Breast epithelium (tissue), 4 donors: ENCODE measurements at places on chromosomes 11 and 22.

DNA sequence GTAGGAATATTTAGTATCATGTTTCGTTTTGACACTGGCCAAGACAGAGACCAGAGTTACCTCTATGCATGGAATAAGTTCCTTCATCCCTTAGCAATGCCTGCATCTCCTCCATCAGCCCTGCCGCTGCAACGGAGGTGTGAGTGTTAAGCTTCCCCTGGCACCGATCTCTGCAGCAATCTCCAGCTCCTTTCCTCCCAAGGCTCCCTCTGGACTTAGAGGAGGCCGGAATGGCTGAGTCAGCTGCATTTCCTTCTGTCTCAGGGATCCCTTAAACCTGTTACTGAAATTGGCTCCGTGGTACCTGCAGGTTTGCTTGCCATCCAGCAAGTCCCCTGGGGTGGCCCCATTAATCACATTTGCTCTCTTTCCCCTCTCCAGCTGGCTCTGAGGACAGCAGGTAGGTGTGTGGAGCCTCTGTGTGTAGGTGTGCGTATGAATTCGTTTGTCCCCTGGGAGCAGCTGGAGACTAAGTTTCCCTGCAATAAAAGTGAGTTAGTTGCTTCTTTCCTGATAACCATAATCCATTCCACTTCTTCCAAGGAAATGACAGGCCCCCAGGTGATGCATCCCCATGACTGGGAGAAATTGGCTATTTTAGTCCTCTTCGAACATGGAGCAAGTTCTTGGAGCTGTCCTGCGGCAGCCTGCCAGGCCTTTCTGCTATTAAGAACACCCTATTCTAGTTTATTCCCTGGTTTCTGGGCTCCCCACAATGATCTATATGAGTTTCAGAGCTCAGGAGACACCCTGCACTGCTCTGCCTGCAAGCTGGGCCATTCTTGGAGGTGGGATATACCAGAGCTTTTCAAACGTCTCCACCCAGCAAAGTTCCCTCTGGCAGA is 457.2 kb upstream of the CADM1 start:
- DNase-seq = no peak

DNA sequence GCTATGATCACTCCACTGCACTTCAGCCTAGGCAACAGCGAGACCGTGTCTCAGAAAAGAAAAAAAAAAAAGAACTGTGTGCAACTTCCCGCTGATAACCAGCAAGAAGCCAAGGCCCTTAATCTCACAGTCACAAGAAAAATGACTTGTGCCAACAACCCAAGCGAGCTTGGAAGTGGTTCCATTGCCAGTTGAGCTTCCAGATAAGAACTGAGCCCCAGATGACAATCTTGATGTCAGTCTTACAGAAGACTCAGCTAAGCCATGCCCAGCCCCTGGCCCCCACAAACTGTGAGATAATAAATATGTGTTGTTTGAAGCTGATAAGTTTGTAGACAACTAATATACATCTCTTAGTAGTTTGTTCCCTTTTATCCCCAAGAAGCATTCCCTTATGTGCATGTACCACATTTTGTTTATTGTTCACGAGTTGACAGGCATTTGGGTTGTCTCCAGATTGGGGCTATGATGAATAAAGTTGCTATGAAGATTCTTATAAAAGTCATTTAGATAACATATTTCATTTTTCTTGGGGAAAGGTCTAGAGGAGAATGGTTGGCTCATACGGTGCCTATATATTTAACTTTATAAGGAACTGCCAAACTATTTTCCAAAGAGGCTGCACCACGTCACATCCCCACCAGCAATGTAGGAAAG is 85.9 kb downstream of the TIMP3 start:
- no peak for DNase-seq

GRCh38 chr11:31902706-31903105 is 91.6 kb upstream of the PAX6 start:
- no peak for DNase-seq

DNA sequence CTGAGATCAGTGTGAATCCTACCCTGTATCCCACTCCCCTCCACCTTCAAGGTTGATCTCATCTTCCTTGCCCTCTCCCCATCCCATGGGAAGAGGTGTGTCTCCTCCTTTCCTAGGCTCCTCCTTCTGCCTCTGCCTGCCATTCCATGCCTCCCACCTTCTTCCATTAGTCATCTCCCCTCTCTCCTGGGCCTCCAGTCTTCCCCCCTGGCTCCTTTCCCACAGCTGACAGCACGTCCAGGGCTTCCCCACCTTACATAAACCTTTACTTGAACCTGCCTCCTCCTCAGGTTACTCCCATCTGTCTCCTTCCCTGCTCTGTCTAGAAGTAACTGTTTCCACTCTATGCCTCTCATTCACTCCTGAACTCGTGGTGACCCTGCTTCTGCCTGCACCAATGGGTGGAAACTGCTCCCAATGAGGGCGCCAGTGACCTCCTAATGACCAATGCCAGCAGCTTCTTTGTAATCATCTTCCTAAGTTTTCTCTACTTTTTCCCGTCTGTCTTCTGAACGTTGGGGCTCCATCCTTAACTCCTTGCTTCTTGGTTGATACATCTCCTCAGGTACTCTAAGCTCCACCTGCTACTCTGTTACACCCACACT is 266.9 kb upstream of the NARS2 start:
- DNase-seq = no peak

GRCh38 chr11:7536100-7536499 is 22.3 kb downstream of the PPFIBP2 start:
- no peak for DNase-seq

- no peak for DNase-seq
These were observed 24.8 kb downstream of the ENTHD1 start for GRCh38 chr22:39868741-39869140.

- DNase-seq = no peak
These were observed 3.4 kb downstream of the RNF141 start for GRCh38 chr11:10537600-10537999.

DNA sequence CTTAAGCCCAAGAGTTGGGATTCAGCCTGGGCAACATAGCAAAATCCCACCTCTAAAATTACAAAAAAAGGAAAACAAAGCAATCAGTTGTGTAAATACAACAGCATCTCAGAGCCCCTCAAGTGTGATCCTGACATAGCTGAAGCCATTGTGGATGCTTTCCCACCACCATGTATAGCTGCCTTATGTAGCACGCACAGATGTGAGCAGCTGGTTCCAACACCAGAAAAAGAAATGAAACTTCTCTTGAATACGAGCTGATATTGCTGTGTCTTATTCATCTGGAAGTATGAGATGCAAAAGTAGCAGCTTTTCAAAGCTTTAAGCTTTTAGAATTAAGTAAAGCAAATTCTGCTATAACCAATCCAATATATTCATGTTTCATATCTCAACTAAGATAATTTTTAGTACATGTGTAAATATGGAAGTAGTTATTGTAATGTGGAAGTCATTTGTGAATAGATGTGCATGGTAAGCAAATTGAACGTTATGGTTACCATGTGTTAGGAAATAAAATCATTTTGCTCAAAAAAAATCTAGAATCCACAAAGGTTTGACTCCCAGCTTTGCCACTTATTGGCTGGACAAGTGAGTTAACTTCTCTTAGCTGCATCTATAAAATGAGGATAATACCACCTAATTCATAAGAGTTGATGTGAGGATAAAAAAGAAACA is 63.2 kb downstream of the SGSM3 start:
- no peak for DNase-seq

- DNase-seq = no peak
These were observed 29.2 kb downstream of the IL10RA start for GRCh38 chr11:118015385-118015841.

DNA sequence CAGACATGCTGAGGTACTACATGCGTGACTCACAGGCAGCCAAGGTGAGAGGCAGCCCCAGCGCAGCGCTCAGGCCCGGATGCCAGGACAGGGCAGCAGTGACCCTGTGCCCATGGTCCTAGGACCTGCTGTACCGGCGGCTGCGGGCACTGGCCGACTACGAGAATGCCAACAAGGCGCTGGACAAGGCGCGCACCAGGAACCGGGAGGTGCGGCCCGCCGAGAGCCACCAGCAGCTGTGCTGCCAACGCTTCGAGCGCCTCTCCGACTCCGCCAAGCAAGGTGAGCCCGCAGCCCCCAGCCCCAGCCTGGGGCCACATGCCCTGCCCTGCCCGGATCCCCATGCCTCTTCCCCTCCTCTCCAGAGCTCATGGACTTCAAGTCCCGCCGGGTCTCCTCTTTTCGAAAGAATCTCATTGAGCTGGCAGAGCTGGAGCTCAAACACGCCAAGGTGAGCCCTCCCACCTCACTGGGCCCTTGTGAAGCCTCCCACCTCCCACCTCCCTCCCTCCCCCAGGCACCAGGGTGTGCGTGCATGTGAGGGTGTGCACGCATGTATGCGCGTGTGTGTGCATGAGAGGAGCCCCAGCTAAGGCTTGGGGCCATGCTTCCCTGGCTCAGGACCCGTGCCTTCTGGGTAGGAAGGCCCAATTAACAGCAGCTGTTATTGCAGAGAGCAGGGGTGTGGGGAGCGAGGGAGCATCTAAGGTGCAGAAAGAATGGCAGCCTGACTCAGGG is 5.3 kb downstream of the CFL1 start:
- no peak for DNase-seq

- DNase-seq = no peak
These were observed 79.6 kb downstream of the EMSY start for GRCh38 chr11:76524461-76524860.

- no peak for DNase-seq
These were observed 1392.4 kb downstream of the TBC1D22A start for GRCh38 chr22:48154943-48155240.

GRCh38 chr22:35864545-35865165 is 147.0 kb downstream of the APOL5 start:
- no peak for DNase-seq

- DNase-seq = no peak
These were observed 1.5 kb upstream of the CLDN5 start for GRCh38 chr22:19525666-19526065.

- no peak for DNase-seq
These were observed 154.1 kb downstream of the COMMD9 start for GRCh38 chr11:36135076-36135475.

- DNase-seq = no peak
These were observed 2.8 kb downstream of the PDXP start for GRCh38 chr22:37661160-37661924.

GRCh38 chr11:100192181-100192580 is 494.9 kb upstream of the ARHGAP42 start:
- no peak for DNase-seq

- no peak for DNase-seq
These were observed 231.6 kb upstream of the TBCEL start for GRCh38 chr11:120792306-120792705.

DNA sequence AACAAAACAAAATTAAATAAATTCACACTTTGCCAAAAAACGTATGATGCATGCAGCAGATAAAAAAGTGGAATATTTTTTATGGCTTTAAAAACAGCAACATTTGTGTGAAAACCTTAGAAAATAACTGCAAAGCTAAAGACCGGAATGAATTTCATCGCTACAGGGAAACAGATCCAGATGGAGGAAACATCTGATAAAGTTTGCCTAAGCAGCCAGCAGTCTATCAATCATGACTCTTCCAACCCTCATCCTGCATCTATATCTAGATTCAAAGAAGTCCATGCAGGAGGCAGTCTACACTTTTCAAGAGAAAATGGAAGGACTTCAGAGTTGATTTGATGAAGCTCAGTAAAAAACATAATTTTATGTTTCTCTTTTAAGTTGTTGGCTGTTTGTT is 126.8 kb downstream of the SWAP70 start:
- DNase-seq = no peak
